ENCODE measurements at places on chromosomes 1 and 21.
A peak's percentile ranks its signal among the peaks of the same experiment; 100 is the strongest.

GRCh38 chr1:231364192-231364591, 26.1 kb downstream of the SPRTN start:
- no peak for DNase-seq

DNA sequence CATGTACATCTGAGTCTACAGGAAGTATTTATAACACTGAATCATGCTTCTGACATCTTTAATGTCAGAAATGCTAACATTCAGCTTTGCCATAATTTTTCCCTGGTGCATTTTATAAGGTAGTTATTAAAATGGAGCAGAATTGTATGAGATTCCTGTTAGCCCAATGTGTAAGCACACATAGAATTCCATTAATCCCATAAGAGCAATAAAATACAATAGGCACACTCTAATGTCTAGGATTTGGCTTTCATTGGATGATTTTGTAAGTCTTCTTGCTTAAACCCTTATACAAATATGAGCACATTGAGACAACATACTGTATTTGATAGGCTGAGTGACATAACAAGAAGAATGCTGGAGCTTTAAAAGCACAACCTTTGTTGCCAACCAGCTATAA, 256.4 kb downstream of the HMCN1 start:
- DNase-seq = no peak

DNA sequence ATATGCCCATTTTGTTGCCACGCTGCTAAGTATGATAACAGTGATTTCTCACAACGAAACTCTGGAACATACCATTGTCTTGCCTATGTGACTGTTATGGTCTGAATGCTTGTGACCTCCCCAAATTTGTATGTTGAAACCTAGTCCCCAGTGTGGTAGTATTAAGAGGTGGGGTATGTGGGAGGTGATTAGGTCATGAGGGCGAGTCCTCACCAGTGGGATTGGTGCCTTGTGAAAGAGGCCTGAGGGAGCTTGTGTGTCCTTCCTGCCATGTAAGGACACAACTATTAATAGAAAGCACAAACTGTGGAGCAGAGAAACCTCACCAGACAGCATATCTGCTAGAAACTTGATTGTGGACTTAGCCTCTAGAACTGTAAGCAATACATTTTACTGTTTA, 84.6 kb downstream of the SELENOF start:
- DNase-seq = no peak

- DNase-seq = no peak
Measured at GRCh38 chr1:226125831-226126230, 60.7 kb downstream of the ACBD3 start.

- DNase-seq = peak; percentile 94
Measured at GRCh38 chr1:209368864-209369598, 214.5 kb upstream of the CAMK1G start.

GRCh38 chr1:89363196-89363595, 663 bp upstream of the GBP6 start:
- peak; percentile 82 for DNase-seq

All from epithelial cell of esophagus (primary cell).